HuH-7 (cell line): ENCODE measurements at places on chromosomes 5 and 9.
A peak's percentile ranks its signal among the peaks of the same experiment; 100 is the strongest.

GRCh38 chr9:68851657-68852056 lies 146.6 kb downstream of the PIP5K1B start:
- DNase-seq: no peak

GRCh38 chr9:137555179-137555578 lies 3.5 kb downstream of the MRPL41 start:
- no peak for DNase-seq

DNA sequence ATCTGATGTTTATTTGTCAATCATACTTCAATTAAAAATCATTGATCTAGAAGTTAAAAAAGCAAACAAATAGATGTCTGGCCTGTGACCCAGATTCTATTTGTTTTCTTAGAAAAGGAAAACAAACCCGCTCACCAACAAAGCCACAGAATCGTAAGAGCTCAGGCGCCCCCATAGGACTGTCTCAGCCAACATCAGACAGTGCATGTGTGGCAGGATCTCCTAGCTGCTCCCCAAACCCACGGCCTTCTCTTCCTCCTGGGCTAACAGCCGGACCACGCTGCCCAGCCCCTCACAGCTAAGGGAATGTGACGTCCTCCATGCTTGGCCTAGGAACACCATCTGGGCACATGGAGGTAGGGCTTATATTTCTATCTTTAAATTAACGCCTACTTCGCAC lies 19.4 kb downstream of the OR2Y1 start:
- no peak for DNase-seq

- no peak for DNase-seq
Observed at GRCh38 chr9:111178331-111179055, 140.2 kb upstream of the LPAR1 start.

GRCh38 chr9:95511952-95512708 lies 4.6 kb downstream of the PTCH1 start:
- DNase-seq: no peak

- DNase-seq: no peak
Observed at GRCh38 chr9:69455311-69455710, 130.3 kb downstream of the ENTREP1 start.

DNA sequence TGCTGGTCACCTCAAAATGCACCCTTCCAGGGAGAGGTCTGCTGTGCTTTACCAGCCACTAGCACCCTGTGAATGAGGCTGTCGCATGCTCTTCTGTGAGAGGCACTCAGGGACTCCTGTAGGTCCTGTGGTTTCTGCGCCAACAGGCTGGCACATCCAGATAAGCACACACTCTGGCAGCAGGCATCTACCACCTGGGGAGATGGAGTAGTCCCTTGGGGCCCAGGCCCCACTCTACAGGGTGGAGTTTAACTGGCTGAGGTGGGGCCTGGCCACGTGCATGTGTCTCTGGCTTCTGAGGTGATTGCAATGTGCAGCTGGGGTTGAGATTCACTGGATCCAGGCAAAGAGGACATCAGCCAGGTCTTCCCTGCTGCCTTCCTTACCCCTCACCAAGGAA lies 32.3 kb downstream of the TMEM174 start:
- DNase-seq: no peak

DNA sequence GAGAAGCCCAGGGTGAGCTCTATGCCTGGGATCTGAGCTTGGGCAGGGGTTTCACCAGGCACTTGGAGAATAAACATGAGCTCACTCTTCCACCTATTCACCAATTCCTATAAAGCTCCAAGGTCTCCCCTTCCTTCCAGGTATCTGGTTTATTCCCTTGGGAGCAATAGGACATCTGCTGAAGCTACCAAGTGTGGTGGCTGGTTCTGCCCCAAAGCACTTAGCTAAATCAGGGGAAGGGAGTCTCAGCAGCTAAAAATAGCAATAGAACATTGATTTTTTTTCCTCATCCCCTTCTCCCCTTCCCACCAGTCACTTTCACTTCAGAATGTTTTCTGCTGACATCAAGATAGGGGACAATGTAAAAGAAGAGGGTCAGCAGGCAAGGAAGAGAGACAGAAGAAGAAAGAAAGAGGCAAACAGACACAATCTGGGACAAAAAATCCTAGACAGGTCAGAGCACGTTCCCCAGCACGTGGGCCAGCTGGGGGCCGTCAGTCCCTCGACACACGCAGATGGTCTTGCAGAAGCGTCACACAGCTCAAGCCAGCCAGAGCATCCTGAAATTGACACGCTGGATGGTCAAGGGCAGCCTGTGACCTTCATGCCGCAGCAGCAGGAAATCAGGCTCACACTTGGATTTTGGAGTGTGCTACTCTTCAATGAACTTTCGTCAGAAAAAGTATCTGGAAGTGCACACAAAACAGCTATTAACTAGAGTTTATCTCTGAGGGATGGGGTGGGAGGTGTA lies 176.0 kb downstream of the ZNF608 start:
- DNase-seq: no peak

GRCh38 chr5:157487358-157487757 lies 27.3 kb downstream of the NIPAL4 start:
- DNase-seq: no peak

DNA sequence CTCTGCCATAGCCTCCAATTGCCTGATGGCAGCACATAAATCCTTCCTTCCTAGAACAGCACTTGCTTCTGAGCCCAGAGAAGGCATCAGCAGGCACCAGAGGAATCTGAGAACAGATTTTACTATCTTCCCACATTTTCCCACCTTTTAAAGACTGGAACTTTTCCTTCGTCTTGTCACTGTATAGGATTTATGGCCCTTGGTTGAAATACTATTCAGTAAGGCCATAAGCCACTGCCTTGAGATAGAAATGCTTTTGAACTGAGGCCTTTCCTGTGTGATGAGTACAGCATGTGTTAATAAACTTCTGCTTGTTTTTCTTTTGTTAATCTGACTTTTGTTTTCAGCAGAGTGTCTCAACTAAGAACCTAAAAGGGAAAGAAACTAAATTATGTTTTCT lies 84.3 kb downstream of the MRPS27 start:
- DNase-seq: no peak

GRCh38 chr5:80825786-80826460 lies 134.2 kb upstream of the RASGRF2 start:
- DNase-seq: no peak

DNA sequence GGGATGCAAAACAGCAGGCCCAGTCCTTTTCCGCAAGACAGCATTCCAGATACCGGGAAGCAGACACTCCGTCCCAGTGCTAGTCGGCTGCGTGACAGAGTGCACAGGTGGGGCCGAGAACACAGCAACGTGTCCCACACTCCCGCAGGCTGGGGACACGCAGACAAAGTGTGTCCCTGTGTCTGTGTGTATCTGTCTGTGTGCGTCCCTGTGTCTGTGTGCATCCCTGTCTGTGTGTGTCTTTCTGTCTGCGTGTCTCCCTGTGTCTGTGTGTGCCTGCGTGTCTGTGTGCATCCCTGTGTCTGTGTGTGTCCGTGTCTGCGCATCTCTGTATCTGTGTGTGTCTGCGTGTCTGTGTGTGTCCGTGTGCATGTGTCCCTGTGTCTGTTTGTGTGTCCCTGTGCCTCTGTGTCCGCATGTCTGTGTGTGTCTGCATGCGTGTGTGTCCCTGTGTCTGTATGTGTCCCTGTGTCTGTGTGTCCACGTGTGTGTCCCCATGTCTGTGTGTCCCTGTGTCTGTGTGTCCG lies 137.0 kb downstream of the MRPL36 start:
- no peak for DNase-seq

DNA sequence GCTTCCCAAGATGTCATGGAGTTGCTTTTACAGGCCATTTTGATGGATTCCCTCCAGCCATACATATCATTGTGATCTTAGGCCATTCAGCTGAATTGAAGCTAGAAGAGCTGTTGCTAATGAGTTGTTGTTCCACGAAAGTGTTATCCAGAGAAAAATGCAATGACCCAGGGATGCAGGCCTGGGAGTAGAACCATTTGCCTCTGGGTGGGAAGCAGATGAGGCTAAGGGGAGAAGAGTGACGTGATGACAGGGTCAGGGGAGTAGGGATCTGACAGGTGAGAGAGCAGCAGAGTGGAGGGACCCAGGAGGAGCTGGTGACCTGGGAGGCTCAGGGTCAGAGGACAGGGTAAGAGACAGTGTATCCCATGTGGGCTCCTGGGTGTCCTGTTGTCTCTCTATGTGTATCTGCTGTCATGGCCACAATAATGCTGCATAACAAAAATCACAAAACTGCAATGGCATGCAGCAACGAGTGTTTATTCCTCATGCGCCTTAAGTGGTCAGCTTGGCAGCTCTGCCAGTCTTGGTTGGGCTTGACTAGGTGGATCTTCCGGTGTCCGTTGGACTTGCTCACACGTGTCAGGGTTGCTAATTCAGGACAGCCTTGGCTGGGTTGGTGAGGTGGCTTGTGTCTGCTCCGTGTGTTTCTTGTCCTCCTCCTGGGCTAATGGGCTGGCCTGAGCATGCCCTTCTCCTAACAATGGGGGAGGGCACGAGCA lies 90.6 kb downstream of the LIFR start:
- no peak for DNase-seq

GRCh38 chr9:69743930-69744329 lies 15.9 kb downstream of the PTAR1 start:
- DNase-seq: no peak

GRCh38 chr9:27929841-27930240 lies 356.6 kb upstream of the C9orf72 start:
- no peak for DNase-seq

GRCh38 chr9:85112391-85112790 lies 442.9 kb downstream of the NTRK2 start:
- DNase-seq: no peak

GRCh38 chr5:61097465-61097864 lies 64.8 kb downstream of the SMIM15 start:
- DNase-seq: no peak

DNA sequence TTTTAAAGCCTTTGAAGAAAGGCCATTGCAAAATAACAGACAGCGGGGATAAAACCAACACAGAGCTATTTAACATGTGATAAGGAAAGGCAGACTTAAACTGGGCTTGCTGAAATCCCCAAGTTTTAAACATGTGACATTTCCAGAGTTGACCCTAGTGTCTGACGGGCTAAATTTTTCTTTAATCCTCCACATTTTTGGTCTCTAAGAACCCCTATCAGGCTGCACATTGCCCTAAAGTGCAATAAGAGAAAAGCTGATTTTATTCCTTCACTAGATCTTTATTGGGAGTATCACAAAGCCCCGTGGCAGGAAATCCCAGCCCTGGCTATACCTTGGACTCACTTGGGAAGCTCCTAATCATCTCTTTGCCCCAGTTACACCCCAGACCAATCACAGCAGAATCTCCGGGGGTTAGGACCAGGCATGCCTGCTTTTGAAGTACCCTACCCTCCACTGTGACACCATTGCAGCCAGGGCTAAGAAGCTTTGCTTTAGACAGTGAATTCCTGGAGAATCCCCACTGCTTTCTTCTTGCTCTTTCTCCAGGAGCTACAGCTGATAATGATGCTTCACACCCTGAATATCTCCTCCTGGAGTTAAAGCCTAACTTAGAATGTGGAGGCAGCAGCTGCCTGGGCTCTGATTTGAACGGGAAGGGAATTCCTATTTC lies 20.1 kb upstream of the COL15A1 start:
- DNase-seq: no peak

DNA sequence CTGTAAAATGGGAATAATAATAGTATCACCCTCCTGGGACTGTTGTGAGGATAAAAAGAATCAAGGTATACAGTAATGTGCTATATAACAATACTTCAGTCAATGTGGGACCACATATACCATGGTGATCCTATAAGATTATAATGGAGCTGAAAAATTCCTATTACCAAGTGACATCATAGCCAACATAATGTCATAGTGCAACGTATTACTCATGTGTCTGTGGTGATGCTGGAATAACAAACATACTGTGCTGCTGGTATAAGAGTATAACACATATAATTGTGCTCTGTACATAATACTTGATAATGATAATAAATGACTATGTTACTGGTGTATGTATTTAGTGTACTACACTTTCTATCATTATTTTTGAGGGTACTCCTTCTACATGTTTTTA lies 38.1 kb downstream of the LIFR start:
- no peak for DNase-seq

DNA sequence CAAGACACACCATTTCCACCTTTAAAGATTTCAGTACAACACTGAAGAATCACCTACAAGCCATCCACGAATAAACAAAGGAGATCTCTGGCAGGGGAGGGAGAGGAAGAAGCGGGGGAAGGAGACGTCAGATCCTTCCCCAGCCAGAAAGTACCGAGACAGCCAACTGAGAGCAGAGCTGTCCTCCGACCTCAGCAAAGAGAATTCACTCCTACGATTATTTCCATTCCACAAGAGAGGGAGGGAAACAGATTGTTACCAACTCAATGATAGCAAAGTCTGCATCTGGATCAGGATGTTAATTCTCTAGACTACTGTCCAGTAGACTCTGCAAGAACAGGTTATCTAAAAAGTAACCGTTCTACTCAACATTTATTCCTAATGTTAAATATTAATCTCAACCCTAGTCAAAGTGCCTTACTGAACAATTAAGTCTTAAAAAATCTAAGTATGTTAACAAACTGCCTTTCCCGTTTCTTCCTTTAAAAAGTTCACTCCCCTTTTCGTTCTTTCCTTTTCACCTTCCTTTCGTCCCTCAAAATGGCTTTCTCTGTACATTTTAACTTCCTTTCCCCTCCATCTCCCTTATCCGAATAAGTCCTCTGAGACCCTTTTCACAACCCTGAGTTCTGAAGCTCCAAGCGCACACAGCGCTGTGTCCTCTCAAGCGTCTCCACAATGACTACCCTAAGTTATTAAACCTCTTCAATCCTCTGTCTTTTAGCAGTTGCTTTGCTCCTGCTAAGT lies 1.4 kb downstream of the CHD1 start:
- no peak for DNase-seq

DNA sequence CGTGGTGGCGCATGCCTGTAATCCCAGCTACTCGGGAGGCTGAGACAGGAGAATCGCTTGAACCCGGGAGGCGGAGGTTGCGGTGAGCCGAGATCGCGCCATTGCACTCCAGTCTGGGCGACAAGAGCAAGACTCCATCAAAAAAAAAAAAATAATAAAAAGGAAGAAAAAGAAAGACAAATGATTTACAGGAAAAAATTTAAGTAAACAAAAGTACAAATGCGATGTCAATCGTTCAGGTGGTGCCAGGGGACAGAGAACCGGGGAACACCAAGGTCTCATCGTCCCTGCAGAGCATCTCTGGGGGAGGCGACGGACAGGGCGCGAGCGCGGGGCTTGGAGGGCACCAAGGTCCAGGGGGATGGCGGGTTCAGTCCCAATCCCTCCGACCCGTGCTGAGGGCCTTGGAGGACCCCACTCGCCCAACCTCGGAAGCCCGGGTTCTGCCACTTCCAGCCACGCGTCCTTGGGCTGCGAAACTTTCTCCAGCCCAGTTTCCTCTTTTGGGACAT lies 607 bp upstream of the HNRNPAB start:
- peak; percentile 47 for DNase-seq
